ENCODE measurements at places on chromosomes 1 and 21. TPM values are rescaled to one million over a fixed set of nuclear protein-coding genes. Genes with fewer than 3 reads are reported as not detected.

Gene CRYAA
- not detected for total RNA-seq

Gene PTGS2
- total RNA-seq: 14.3 TPM

Gene LRP8
- 6.7 TPM for total RNA-seq

Gene ATP1A2
- total RNA-seq: 14.8 TPM

Gene LCE3D
- not detected for total RNA-seq

Gene ARTN
- 4.1 TPM for total RNA-seq

Gene ZNF695
- 0.09 TPM for total RNA-seq

Gene FCN3
- total RNA-seq: 15.6 TPM

Gene SPRR2G
- total RNA-seq: not detected

Gene NTNG1
- total RNA-seq: 5.1 TPM

Gene TBX15
- 0.40 TPM for total RNA-seq

Gene SEMA4A
- total RNA-seq: 22.9 TPM

Gene REG4
- total RNA-seq: 0.62 TPM

Gene TLCD4
- 6.5 TPM for total RNA-seq

Gene PODN
- total RNA-seq: 92.7 TPM

Data from prostate gland (tissue), 2 donors.